ENCODE measurements at places on chromosomes 12 and 14.

DNA sequence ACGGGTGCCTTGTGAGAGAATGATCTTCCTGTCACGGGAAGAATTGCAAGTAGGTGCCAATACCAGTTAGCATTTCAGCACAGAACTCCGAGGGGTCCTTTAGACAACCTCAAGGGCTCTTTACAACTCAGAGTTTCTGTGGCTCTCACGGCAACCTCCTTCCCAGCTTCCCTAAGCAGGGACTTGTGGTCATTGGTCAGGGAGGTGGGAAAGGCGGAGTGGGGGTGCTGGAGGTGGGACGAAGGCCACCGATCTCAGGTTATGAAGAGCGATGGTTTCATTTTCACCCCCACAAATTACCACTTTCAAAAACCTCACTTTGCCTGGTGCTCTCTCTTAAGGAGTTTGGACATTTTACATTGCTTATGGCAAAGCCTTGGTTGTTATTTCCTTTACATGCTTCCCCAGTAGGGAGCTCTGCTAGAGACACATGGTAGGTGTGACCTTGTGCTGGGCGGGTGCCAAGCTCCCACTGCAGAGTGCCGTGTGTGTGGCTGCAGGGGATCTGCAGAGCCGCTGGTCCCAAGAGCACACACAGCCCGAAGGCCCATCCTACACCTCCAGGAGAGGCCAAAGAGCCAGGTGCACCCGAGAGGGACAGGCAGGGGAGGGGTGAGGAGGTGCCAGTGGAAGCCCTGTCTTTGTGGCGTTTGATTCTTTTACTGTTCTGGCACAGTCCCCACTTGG lies 21.4 kb downstream of the BCL2L14 start:
- DNase-seq = peak; percentile 36

DNA sequence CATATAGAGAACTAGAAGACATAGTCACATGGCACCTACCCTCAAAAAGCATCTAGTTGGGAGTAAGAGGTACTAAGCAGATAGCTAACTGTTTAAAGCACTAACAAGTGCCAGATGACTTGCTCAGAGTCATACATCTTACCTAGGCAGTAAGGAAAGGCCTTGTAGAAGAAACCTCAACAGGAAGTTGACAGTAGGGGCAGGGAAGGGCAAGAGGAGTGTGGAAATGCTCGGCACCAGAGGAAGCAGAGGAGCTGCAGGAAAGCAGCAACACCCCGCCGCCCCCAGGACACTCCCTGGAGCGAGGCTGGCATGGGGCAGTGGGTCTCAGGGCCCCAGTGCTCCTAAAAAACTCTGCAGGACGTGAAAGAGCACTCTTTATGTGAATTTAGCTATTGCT lies 92.9 kb downstream of the PPP2R5C start:
- DNase-seq = no peak

- peak; percentile 57 for DNase-seq
Observed at GRCh38 chr12:45991284-45992249, 1.2 kb upstream of the SCAF11 start.

GRCh38 chr14:96725232-96725631 lies 72.0 kb upstream of the VRK1 start:
- no peak for DNase-seq

- DNase-seq = no peak
Observed at GRCh38 chr14:51872396-51872795, 12.0 kb downstream of the GNG2 start.

DNA sequence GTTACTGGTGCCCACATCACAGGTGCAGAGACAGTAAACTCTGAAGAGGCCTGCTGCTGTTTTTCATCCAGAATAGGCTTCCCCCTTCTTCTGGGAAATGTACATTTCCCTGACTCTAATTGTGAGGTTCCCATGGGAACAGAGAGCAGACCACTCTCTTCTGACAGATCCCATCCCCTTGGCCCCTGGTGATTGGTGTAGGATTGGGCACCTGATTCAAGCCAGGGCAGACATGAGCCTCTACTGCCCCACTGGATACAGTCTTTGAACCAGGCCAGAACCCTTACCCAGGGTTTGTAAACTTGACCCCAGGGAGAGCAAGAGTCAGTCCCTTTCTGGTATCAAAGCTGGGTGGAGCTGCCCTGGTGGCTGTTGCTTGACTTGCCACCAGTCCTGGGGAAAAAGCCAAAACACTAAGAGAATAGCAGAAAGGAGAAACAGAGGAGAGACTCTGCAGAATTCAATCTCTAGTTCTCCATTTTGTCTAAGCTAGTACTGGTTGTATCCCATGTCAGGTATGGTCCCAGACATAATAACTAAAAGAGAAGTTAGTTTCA lies 14.8 kb upstream of the NFYB start:
- no peak for DNase-seq

- no peak for DNase-seq
Observed at GRCh38 chr12:109824731-109825130, 8.5 kb downstream of the TRPV4 start.

DNA sequence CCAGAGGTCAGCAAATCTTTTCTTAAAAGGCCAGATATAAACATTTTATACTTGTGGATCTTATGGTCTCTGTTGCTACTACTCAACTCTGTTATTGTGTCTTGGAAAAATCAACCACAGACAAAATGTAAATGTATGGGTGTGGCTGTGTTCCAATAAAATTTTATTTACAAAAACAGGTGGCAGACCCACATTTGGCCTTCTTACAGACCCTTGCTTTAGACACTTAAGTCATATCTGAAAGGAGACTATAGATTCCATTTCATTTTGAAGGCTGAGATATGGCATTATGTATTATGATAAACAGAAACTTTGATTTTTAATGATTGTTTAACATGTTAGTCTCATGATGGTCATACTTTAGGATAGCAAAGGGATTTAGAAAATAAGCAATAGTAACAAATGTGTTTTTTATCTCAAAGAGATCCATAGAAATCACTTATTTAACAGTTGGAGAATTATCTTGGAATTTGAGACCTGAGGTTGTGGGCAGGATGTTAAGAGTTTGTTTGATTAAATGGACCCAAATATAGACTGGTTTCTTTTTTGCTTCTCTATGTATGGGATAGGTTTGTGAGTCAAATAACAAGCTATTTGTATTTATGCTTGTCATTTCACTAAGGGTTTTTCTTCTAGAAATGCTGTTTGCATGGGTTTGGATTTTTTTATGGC lies 51.2 kb downstream of the PPFIBP1 start:
- DNase-seq = no peak

GRCh38 chr12:91577586-91578539 lies 395.2 kb upstream of the DCN start:
- peak; percentile 30 for DNase-seq

DNA sequence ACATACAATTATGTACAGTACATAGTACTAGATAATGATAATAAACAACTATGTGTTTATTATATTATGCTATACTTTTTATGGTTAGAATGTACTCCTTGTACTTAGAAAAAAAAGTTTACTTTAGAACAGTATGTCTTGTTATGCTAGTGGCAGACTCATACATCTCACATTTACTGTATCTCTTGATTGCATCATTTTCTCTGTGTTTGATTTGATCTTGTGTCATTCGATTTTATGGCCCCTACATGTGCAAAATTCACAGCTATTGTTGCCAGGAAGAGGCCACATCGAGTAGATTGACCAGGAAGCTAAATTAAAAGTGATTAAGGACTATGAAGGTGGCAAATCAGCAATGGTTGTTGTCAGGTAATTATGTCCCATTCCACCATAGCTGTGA lies 153.0 kb downstream of the PCNX1 start:
- DNase-seq = no peak

DNA sequence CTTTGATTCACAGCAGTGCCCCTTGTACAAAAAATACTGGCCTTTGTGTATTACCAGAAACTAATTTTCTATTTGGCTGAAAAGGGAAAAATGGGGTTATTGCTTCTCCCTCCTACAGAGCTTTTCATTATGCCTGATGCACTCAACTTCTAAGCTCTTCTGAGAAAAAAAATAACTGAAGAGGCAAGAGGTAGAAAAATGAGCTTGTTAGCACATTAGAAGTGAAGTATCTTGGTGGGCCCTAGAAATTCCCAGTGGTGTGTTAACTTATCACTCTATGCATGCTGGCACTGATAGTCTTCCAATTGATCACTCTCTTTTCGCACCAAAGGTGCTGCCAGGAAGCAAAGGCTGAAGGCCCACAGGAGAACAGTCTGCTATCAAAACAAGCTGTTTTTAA lies 17.1 kb downstream of the INSM2 start:
- no peak for DNase-seq

Data from NCI-H1694 treated with DMSO at 0.1 percent for 48 hours (cell line).